HuH-7 (cell line): ENCODE measurements at places on chromosomes 5 and 9.

GRCh38 chr5:74376187-74376586, 264.3 kb downstream of the ENC1 start:
- DNase-seq: no peak

GRCh38 chr9:96136992-96137670, 164.8 kb downstream of the HSD17B3 start:
- DNase-seq: no peak

- DNase-seq: no peak
Observed at GRCh38 chr9:107548298-107549142, 59.0 kb upstream of the KLF4 start.

- peak; percentile 78 for DNase-seq
Observed at GRCh38 chr5:177496070-177496726, 1.2 kb downstream of the PDLIM7 start.

- no peak for DNase-seq
Observed at GRCh38 chr9:2339416-2339815, 282.2 kb upstream of the VLDLR start.

GRCh38 chr5:149828161-149829011, 98.3 kb downstream of the PPARGC1B start:
- peak; percentile 90 for DNase-seq

DNA sequence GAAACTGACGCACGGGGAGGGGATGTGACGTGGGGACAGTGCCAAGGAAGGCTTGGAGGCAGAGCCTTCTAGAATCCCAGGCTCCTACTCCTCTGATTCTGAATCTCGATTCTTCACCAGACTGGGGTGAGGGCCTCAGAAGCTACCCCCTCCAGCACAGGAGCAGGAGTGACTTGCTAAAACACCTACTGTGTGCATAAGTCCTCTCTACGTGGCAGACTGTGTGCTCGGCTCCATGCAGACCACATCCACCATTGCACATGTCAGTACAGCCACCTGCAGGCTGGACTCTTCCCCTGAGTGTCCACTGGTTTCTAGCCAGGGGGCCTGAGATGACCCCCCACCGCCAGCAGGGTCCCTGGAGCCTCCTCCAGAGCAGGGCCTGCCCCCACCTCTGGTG, 71.2 kb upstream of the SARDH start:
- no peak for DNase-seq

- DNase-seq: peak; percentile 7
Observed at GRCh38 chr5:53560506-53561191, at the start of gene NDUFS4. NDUFS4 (plus strand) TSS chr5:53560639; CDS start chr5:53560663, 24 bp downstream.

- DNase-seq: peak; percentile 10
Observed at GRCh38 chr9:2622461-2623287, 1.1 kb downstream of the VLDLR start.

GRCh38 chr9:98900725-98901124, 43.0 kb upstream of the COL15A1 start:
- no peak for DNase-seq

DNA sequence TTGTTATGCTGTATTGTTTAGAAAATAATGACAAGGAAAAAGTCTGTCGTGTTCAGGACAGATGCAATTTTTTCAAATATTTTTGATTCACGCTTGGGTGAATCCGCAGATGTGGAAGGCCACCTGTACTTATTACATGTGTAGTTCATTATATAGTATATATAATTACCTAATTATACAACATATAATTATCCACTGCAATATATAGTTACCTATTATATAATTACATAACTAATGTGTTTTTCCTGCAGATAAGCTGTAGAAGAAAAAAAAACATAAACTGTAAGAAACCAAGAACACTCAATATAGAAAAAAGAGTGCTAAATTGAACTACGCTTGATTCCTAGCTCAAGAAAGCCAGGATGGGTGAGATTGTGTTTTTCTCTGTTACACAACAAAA, 93.6 kb upstream of the RANBP3L start:
- DNase-seq: no peak

DNA sequence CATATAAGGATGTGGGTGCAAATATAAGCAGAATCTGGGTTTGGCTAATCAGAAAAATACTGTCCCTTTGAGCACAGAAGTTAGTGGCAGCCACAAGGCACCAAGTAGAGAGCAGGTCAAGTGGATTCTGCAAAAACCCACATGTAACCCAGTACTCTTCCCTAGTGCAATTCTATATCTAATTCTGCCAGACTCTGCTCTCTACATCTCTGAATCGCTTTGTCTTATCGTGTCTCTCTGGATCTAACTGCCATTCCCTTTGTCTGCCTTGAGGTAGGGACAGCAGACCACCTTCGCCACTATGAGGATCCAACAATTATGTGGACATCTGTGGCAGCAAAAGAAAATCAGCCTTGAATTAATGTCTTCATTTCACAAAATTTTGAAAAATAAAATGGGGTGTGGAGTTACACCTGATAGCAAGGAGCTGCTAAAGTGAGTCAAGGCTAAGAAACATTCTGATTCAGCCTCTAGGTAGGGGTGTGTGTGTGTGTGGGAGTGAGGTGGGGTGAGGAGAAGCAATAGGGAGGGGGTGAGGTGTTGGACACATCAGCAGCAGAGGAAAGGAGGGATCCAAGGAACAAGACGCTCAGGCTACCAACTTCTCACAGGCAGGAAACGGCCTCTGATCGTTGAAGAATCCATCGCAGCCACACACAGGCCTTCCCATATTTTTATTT, 33.7 kb upstream of the ZNF366 start:
- no peak for DNase-seq

- no peak for DNase-seq
Observed at GRCh38 chr5:94217745-94218144, 400.7 kb downstream of the KIAA0825 start.

GRCh38 chr5:171528036-171528435, 108.6 kb downstream of the FGF18 start:
- DNase-seq: no peak

- DNase-seq: no peak
Observed at GRCh38 chr5:25448190-25448621, 803.4 kb upstream of the CDH10 start.

GRCh38 chr5:149195337-149195887, 54.1 kb downstream of the ABLIM3 start:
- no peak for DNase-seq

DNA sequence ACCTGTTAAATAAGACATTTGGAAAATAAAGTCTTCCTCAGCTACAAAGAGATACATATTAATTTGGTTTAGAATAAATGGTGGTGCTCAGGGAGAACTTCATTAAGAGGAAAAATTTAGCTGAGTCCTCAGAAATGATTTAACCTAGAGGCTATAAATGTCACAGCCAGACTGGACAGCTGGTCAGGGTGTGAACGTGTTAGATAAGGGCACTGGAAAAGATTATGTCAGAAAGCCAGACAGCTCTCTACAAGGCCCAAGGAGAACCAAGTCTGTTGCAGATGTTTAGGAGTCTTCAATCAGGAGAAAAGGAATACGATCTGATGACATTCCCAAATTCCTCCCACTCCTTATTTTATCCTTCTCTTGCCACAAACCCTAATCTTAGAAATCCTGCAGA, 265.2 kb downstream of the MAT2B start:
- no peak for DNase-seq

- no peak for DNase-seq
Observed at GRCh38 chr9:14203356-14204056, 110.4 kb downstream of the NFIB start.

DNA sequence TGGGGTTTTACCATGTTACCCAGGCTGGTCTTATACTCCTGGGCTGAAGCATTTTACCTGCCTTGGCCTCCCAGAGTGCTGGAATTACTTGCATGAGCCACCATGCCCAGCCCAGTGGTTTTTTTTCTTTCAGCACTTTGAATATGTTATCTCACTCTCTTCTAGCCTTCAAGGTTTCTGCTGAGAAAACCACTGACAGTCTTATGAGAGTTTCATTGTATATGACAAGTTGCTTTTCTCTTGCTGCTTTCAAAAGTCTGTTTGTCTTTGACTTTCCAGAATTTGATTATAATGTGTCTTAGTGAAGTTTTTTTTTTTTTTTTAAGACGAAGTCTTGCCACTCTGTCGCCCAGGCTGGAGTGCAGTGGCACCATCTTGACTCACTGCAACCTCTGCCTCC, 43.1 kb upstream of the BNIP1 start:
- no peak for DNase-seq

DNA sequence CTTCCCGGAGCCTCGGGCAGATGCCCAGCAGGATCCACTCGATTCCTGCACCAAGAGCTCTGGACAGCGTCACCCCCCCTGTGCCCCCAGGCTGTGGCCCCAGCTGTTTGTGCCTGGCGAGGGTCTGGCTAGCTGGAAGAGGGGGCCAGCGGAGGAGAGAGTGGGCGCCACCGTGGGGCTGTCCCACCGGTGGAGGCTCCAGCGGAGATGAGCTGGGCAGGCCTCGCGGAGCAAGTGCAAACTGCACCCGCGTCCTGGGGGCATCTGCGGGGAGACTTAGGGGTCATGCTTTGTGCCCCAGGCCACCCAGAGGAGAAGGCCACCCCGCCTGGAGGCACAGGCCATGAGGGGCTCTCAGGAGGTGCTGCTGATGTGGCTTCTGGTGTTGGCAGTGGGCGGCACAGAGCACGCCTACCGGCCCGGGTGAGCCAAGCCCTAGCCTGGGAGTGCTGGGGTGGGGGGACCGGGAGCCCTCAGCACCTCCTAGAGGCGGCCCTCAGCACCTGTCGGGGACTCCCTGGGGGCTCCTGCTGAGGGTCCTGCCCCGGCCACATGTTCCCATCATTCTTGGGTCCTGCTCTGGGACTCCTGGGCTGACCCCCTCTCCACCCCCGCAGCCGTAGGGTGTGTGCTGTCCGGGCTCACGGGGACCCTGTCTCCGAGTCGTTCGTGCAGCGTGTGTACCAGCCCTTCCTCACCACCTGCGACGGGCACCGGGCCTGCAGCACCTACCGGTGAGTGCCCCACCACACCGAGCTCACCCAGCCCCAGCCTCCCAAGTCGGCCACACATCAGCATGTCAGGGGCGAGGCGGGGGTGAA, 5.4 kb downstream of the EGFL7 start:
- DNase-seq: no peak

- DNase-seq: no peak
Observed at GRCh38 chr9:9133526-9133925, 1333.9 kb upstream of the DMAC1 start.

GRCh38 chr5:130555429-130555828, 609.6 kb downstream of the HINT1 start:
- no peak for DNase-seq

DNA sequence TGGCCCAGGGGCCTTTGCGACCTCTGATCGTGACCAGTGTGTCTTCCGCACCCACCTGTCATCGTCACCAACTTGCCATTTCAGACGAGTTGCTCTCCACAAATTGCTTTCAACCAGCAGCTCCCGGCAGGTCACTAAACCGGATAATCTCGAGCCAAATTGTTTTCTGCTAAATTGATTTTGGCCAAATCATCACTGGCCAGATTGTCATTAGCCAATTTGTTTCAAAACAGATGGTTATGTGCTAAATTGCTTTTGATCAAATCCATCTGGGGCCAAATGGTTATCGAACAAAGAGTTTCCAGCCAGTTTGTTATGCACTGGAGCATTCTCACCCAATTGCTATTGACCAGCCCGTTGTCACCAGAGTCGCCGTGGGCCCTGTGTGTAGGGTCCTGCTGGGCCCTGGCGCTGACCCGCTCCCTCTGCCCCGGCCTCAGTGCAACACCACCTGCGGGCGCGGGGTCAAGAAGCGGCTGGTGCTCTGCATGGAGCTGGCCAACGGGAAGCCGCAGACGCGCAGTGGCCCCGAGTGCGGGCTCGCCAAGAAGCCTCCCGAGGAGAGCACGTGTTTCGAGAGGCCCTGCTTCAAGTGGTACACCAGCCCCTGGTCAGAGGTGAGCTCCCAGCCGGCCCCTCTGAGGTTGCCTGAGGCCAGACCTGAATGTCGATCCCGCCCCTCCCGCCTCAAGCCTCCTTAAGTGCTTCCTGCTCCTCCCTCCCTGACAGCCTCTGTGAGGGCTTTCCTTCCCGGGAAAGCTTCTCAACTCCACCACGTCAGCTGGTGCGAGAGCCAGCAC, 35.6 kb downstream of the ADAMTSL2 start:
- DNase-seq: no peak

- no peak for DNase-seq
Observed at GRCh38 chr9:81431641-81432040, 257.7 kb downstream of the TLE1 start.

GRCh38 chr9:5460157-5460556, 9.8 kb downstream of the CD274 start:
- no peak for DNase-seq

DNA sequence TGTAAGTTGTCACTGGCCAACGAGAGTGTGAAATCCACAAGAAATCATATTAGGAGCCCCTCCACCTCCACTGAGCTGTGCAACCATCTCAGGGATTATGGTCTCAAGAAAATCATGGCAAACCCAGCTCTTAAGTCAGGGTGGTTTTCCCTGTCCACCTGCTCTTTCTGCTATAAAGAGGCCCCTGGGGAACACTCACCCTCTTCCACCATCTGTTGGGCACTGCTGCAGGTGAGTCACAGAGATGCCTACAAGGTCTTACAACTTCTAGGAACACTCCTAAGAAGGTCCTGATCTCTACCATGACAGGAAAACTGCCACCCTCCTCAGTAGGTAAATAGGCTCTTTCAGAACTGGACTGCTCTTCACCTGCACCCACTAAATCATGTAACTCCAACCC, 61.8 kb downstream of the DRD1 start:
- no peak for DNase-seq

DNA sequence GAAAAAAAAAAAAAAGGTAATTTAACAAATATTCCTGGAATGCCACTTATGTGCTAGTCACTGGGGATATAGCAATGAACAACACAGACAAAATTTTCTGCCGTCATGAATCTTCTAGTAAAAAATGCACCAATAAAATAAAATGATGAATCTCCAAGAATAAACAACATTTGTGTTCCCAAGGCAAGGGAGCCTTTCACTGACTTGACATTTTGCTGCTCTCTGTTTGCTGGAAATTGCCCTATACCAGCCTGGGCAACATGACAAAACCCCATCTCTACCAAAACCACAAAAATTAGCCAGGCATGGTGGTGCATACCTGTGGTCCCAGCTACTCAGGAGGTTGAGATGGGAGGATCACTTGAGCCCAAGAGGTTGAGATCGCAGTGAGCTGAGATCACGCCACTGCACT, 64.5 kb upstream of the ERBIN start:
- DNase-seq: no peak

GRCh38 chr5:180138976-180139730, 67.6 kb upstream of the RNF130 start:
- DNase-seq: no peak

DNA sequence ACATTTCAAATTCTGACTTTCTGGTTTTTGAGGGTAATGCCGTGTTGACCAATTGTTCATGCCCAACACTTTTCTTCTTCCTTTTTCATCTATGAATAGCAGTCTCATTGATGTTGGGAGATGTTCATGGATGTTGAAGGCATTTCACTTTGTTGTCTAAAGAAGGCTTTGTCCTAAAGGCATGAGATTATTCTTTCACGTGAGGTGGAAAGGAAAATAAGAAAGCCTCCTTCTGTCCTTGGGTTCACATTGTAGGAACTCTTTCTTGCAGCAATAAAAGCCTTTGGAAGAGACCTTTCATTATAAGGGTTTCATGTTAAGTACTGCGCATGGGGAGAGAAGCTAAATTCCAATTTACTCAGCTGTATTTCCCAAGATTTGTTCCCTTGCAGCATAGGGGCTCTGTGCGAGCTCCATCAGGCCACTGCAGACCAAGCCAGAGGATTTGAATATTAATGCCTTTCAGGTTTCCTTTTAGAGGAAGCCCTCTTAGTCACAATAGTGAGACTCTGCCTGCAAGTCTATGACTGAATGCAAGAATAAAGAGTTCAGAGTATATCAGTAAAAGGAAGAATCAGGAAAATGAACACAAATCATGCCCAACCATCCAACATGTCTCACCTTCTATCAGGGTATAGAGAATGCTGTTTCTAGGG, 274.6 kb downstream of the TMEM38B start:
- DNase-seq: no peak
